Testis (tissue), 5 donors: ENCODE measurements at places on chromosomes 3 and 15. TPM values are rescaled to one million over a fixed set of nuclear protein-coding genes. Genes with fewer than 3 reads are reported as not detected.
A peak's percentile ranks its signal among the peaks of the same experiment; 100 is the strongest.

DNA sequence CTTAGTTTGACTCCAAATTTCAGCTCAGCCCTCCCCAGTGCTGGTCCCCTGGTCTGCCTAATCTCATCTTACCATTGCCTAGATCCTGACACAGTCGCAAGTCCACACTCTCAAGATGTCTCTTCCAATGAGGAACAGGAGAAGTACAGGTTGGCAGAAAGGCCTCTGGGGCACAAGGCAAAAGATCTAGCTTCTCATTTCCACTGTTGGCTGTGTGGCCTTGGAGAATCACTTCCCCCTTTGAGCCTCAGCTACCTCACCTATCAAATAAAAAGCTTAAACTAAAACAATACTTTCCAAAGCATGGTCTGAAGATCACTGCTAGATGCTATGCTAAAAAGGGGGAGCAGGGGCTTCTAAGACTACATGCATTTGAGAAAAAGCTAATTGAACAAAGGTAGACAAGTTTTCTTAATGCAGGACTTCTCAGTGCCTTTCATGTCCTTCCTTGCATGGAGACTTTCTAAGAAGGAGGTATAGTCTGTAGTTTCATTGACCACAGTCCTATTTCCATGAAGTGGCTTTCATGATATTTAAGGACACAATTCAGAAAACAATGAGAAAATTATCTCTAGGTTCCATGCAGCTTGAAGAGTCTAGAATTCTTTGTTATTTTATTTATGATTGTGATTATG, 118.0 kb upstream of the RAD18 start:
- no peak for DNase-seq

DNA sequence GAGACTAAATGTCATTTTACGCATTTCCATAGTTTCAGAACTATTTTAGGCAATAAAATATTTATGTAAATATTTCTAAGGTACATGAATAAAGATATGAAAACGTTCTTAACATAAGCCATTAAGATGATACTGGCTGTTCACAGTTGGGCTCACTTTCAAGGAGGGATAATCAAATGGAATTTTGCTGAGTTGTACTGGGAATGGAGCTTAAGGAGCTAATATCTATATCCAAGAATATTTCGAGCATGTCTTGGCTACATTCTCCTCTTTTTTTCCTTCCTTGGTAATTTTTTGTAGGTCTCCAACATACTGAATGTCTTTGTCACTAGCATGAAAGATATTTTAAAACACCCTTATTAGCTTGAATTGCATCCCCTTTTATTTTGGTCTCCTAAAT, 383.4 kb downstream of the RAP2B start:
- no peak for DNase-seq

- DNase-seq = no peak
These were observed 11.3 kb upstream of the ANKRD63 start for GRCh38 chr15:40293905-40294895.

DNA sequence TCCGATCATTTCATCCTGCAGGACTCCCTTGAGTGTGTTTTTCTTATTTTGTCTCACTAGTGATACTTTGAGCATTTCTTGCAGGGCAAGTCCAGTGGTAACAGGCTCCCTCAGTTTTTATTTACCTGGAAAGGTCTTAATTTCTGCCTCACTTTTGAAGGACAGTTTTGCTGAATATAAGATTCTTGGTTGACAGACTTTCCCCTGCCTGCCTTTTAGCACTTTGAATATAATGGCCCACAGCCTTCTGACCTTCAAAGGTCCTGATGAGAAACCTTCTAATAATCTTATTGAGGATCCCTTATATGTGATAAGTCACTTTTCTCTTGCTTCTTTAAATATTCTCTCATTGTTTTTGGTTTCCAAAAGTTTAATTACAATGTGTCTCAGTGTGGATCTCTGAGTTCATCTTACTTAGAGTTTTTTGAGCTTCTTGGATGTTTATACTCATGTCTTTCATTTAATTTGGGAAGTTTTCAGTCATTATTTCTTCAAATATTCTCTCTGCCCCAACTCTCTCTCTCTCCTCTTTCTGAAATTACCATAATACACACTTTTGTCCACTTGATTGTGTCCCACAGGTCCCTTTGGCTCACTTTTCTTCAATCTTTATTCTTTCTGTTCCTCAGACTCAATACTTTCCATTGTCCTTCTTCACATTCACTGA, 36.3 kb upstream of the ARIH1 start:
- no peak for DNase-seq

DNA sequence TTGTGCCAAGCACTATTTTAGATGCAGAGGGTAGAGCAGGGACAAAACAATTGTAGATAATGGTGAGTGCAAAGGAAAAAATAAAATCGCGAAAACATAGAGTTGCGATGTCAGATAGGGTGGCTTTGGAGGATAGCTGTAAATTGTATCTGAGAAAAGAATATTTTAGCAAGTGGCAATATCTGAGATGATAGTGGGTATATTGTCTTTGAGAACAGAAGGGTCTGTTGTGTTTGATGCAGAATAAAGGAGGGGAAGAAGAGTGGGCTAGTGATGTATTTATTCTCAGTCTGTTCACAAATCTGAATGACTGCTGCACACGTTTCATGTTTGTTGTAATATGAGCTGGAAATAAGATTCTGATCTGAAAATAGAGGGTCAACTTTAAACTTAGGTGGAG, 396.8 kb downstream of the CADM2 start:
- DNase-seq = no peak

DNA sequence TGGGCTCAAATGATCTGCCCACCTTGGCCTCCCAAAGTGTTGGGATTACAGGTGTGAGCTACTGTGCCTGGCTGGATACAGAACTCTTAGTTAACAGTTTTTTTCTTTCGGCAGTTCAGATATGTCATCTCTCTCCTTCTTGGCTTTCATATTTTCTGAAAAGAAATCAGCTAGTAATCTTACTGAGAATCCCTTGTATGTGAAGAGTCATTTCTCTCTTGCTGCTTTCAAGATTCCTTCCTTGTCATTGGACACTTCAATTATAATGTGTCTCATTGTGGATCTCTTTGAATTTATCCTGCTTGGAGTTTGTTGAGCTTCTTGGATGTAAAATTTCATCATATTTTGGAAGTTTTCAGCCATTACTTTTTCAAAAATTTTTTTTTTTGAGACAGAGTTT, 17.0 kb downstream of the TRIM69 start:
- no peak for DNase-seq

GRCh38 chr3:113255854-113256615, 44.7 kb downstream of the BOC start:
- DNase-seq = no peak

DNA sequence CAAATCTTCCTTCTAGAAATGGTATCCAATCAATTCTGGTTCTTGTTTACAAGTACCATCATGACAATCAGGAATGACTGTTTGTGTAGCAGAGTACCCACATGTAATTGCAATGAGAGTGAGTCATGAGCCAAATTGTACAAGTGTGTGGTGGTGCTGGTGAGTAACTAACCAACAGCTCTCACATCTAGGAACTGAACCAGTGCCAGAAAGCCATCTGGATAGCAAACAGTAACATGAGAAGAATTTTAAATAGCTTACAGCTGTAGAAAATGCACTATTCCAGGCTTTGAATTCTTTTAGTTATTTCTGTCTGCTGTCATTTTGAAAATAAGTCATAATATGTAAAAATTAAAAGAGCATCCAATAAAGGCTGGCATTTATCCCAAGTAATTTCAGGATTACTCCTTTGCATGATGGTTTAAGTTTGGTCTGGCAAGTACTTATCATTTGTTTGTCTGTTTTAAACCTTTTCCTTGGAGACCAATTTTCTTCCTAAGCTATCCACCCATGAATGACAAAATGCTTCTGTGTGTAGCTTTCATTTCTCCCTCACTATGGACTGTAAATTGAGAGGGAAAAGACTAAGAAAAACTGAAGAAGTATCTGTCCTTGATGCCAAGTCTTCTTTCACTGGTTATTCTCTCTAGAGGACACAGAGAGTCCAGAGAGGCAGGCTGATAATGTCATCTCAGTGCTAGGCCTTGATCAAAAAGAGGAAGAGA, 60.0 kb downstream of the PIK3CB start:
- DNase-seq = peak; percentile 46

DNA sequence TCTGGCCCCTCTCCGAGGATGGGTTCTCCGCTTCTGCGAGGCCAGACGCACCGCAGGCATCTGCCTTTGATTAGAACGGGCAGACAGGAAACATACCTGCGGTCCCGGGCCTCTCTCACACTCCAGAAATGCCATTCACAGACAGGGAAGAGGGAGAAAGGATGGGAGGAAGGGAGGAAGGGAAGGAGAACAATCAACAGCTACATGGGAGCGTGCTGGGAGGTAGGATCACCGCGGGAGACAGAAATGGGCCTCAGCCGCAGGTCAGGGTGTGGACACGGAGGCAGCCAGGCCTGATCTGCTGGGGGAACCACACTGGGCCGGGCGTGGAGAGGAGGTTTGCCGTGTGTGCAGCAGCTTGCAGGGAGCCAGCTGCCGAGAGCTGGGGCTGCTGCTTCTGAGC, 90.7 kb upstream of the RGMA start:
- no peak for DNase-seq

DNA sequence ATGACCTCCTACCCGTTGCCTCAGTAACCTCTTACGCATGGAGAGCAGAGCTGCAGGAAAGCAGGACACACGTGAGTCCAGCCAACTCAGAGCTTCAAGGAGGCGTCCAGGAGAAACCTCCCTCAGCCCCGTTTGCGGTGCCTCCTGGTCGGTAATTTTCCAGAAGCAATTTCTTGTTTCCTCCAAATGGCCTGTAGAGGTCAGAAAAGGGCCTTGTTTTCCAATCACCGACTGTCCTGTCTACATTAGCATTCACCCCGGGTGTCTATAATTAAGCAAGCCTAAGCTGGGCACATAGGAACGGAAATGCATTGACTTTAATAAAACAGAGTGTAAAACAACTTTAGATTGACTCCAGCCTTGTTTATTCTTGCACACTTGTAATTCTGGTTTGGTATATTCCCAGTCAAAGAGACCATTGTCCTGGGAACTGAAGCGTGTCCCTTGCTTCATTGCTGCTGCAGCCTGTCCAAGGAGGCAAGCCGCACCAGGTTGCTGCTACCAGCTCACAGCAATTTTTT, 836.2 kb downstream of the AGBL1 start:
- DNase-seq = peak; percentile 29

GRCh38 chr3:67416703-67417102, 237.7 kb downstream of the SUCLG2 start:
- DNase-seq = no peak

DNA sequence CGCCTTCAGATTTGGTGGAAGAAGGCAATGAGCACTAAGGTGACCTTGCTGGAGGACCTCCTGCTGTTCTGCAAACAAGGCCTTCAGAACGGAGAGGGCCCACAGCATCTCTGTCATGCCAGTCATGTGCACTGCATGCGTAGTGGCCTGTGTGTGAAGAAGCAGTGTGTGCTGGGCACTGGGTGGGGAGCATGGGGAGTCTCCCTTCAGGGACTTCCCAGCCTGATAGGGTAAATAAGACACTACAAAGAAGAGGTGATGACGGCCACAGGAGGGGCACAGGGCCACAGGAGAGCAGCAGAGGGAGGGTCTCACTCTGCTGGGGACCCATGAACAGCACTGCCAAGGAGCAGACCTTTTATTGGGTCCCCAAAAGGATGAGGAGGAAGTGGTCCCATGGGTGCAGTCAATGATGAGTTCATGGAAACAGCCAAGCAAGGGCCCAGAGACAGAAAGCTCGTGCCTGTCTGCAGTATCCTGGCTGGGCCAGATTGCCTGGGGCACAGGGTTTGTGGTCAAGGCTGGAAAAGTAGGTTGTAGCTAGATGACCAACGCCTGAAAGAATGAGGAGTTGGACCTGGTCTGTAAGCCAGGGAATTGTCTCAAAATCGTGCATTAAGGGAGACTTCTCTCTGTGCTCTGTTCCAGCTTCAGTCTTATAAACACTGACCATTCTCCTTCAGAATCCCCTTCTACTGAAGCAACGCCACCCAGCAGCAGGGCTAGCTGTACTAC, 67.8 kb upstream of the SEC61A1 start:
- no peak for DNase-seq

DNA sequence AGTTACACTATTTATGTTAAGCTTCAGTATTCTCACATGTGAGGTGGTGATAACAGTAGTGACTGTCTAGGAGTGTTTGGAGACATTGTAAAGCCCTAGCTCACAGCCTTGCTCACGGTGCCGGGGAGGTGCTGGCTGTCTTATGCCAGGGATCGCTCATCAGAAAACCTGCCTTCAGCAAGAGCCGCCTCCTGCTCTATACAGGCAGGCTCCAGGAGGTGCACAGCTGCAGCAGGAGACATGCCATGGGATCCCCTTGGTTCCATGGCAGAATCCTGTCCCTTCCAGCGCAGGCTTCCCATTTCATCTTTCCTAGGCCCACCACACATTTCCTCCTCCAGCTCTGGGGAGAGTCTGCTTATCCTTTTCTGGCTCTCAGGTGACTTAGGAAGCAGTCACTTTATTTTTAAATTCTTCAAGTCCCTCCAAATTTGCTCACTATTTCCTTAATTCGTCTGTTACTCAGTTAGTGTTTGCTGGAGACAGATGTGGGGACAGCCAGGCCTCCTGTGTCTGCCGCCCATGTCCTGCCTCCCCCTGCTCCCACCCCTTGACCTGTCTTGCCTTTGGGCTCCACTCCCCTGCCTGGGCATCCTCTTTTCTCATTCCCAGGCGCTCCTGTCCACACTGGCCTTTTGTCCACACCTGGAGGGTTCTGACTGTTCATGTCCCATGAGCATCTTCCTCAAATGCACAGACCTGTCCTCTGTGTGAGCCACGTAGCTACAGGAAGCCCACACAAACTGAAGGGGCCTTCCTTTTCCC, 31.7 kb downstream of the SLCO2A1 start:
- DNase-seq = no peak

GRCh38 chr3:70108546-70108945, 109.0 kb downstream of the SAMMSON start:
- DNase-seq = no peak

DNA sequence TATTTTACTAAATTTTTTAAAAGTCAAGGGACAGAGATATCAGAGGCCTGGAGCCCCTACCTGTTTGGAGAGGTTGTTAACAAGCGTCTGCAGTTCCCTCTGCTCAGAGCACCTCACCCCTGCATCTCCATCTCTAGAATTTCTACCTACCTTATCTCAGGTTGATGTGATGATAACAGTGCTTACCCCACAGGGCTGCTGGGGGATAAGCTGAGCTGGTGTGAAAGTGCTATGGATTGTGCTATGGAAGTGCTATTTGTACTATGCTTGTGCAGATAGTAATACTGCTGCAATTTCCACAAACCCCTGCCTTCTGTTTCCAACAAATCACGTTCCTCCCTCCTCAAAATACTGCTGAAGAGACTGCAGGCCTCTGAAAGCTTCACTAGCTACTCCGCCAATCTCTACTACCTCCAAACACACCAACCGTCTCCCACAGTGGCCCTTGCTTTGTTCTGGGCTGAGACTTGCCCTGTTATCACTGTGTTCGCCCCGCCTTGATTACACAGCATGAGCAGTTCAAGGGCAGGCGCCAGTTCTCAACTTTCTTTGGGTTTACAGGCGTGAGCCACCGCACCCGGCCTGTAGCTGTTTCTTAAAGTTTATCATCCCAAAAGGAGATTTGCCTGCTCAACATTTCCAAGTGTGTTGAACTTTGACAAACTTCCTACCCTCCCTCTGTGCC, 28.4 kb upstream of the PARL start:
- peak; percentile 43 for DNase-seq

Gene GOLGA6L7
- 15.7 TPM for polyA plus RNA-seq

Gene GOLGA6B
- 8.6 TPM for polyA plus RNA-seq

Gene PRKCD
- polyA plus RNA-seq = 42.3 TPM

Gene SCN5A
- polyA plus RNA-seq = 0.73 TPM

Gene ATP8B4
- 2.5 TPM for polyA plus RNA-seq

Gene BFSP2
- polyA plus RNA-seq = not detected

Gene MORC1
- 15.4 TPM for polyA plus RNA-seq

Gene FGF12
- polyA plus RNA-seq = 3.3 TPM
